ENCODE measurements at places on chromosomes 1 and 21.

DNA sequence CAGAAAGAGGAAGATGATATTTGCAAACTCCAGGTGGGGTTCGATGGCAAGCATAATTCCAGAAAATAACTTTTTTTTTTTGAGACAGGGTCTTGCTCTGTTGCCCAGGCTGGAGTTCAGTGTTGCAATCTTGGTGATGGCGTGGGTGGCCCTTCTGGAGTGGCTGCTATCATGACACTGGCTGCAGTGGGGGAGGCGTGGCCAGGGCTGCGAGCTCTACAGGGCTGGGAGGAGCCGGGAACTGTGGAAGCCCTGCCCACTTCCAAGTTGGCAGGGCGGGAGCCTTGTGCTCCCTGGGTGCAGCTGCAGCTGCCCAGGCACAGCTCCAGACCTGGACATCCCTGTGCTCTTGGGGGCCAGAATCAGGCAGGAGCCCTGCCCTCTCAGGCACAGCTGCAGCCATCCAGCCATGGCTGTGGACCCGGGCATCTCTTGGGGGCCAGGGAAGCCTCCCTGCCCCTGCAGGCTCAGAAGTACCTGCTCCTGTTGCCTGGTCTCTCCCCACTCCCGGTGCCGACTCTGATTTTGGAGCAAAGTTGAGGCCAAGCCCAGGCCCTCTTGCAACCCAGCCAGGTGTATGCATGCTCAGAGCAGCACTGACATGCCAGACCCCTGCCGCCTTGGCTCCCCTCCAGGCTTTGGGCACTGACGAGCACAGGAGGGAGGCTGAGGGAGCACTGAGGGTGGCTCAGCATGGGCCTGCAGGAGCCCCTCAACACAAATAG, 7.2 kb upstream of the BCL10 start:
- no peak for DNase-seq

- DNase-seq: no peak
These were observed 7.1 kb upstream of the CFAP141 start for GRCh38 chr1:154213274-154213673.

GRCh38 chr1:35708952-35709351, 9.7 kb downstream of the C1orf216 start:
- DNase-seq: no peak

- no peak for DNase-seq
These were observed 17.2 kb downstream of the TPM3 start for GRCh38 chr1:154174654-154175053.

GRCh38 chr1:23291706-23292105, 52.4 kb downstream of the HNRNPR start:
- DNase-seq: no peak

GRCh38 chr1:92705446-92705845, 79.5 kb downstream of the EVI5 start:
- no peak for DNase-seq

- DNase-seq: no peak
These were observed 56.7 kb downstream of the SPSB1 start for GRCh38 chr1:9349331-9349851.

DNA sequence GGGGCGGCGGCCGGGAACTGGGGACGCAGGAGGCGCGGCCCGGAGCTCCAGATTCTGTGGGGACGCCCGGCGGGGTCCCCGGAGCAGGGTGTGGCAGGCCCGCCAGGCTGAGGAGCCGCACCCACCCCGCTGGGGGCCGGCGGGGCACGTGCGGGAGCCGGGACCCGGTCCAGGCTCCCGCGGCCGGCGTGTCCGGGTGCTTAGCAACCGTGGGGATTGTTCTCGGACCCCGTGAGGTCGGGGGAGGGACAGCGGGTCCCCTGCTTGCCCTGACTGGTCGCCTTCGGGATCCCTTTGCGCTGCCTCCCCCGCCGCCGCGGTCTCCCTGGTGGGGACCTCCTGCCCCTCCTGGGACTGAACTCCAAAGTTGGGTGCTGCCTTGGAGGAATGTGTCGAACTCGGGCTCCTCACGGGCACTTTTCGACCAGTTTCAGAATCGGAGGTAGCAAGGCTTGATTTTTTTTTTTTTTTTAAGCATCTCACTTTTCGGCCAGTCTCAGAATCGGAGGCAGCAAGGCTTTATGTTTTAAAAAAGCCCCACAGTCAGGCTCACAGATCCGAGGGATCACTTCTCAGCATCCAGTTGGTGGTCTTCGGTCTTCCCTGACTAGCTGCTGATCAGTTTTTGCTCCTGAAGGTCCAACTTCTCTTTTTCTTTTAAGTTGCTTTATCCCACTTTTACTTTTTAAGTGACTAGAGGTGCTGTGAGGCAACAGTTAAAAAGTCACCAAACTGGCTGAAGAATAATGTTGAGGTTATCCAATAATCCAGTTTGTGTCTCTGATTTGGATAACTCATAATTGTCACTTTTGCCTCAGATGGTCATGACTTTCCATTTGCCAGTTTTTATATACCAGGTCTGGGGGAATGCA, 648 bp downstream of the FAM76A start:
- DNase-seq: no peak

DNA sequence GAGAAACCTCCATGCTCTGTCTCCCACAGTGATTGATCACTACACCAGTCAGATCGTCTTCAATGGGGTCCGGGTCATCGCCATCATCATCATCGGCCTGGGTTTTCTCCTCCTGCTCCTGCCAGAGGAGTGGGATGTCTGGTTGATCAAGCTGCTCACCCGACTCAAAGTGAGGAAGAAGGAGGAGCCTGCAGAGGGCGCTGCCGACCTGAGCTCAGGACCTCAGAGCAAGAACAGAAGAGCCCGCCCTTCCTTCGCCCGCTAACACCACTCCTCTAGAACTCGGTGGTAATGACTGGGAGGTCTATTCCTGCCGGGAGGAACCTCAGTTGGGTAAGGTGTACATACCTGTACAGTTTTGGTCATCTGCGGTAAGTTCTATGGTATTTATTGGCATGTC, 50.3 kb upstream of the COA6 start:
- no peak for DNase-seq
